ENCODE measurements at places on chromosomes 5 and 9.

DNA sequence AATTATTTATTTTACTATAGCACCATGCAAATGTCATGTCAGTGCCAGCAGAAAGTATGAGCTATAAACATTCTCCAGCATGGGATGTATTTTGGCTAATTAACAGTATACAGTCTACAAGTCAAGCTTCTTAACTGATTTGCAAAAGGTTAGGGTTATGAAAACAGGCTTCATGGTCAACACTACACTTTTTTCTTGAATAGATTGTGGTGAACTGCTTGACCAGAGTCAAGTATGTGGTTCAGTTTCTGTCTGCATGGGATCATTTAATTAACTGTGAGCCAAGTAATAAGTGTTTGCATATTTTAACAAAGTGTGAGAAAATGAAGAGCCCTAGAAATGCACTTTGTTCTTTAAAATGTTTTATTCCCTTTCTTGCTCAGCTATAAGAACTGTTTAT is 14.5 kb upstream of the GNAQ start:
- DNase-seq = no peak

- DNase-seq = no peak
Measured at GRCh38 chr9:83472221-83472665, 66.0 kb downstream of the FRMD3 start.

DNA sequence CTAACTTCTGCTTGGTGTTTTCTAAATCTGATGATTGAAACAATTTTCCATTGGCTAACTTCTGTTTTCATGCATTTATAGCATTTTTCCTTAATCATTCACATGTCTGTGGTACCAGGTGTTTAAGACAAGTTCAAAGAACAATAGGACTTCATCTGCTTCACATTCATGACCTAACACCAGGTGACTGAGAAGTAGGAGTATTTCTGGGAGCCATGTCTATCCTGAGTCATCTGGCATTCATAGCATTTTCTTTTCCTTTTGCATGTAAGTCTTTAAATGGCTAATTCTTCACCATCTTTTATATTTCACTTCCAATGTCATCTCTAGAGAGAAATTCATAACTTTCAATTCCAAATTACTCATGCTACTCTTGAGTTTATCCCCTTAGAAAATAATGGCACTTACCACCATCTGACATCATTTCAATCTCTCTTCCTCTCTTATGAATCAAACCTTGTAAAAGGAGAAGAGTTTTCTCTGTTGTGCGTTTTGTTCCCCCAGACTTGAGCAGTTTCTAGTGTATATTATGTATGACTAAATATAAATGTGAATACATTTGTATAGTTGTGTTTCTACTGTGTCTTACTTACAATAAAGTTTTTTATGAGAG is 1196.1 kb upstream of the CDH9 start:
- no peak for DNase-seq

- DNase-seq = no peak
Measured at GRCh38 chr5:130978475-130978874, 186.6 kb downstream of the HINT1 start.

DNA sequence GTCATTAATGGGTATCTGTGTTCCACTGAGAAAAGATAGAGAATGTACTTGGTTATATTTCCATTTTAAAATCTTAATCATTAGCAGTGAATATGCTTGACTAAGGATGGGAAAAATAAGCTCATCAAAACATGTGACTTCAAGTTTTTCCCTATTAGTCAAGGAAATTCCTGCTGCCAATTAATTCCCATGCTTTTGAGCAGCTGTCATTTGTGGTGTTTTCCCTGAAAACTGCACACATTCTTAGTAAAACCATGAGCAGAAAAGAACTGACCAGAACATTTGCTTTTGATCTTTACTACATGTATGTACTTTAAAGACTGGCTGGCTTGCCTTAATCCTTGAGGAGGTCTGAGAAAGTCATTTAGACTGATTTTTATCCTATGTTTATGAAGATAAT is 75.2 kb downstream of the AOPEP start:
- DNase-seq = no peak

GRCh38 chr9:99753436-99753835 is 68.2 kb upstream of the NR4A3 start:
- DNase-seq = no peak

DNA sequence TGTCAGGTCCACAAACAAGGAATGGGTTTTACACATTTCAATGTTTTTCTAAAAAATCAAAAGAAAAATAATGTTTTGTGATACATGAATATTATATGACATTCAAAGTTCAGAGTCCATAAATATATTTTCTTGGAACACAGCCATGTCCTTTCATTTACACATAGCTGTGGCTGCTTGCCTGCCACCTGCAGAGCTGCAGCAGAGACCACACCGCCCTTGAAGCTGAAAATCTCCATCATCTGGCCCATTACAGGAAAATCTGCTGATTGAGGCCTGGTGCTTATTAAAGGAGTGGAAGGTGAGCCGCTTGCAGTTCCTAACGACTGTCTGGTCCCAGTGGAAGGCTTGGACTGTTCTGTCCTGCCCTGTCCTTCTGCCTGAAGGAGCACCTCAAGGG is 232.6 kb upstream of the ADAMTS16 start:
- DNase-seq = no peak

GRCh38 chr5:78895616-78896015 is 89.5 kb downstream of the ARSB start:
- no peak for DNase-seq

DNA sequence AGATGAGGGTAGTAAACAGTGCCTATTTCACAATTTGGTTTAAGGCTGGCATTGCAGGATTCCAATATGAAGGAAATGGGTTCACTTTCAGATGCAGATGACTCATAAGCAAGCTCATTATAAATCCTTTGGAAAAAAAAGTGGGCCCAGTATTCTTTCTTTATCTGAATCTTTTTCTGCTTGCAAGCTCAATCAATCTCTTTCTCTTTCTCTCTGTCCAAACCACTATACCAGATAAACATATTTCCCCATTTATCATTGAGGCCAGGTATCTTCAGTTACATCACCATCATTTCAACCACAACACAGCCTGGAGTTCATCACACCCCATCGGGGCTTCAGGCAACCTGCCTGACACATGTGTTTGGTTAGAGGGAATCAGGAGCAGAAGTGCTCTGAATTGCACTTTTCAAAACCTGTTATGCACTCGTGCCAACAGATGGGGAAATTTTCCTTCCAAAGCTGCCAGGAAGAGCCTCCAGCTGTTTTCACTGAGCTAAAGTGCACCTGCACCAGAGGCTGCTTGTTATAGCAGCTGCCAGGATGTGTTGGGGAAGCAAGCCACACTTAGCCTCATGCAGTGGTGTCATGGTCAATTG is 30.0 kb upstream of the MAMDC2 start:
- DNase-seq = no peak

GRCh38 chr5:127111112-127111511 is 37.8 kb upstream of the C5orf63 start:
- DNase-seq = no peak

- no peak for DNase-seq
Measured at GRCh38 chr5:72397836-72398235, 77.7 kb downstream of the PTCD2 start.

DNA sequence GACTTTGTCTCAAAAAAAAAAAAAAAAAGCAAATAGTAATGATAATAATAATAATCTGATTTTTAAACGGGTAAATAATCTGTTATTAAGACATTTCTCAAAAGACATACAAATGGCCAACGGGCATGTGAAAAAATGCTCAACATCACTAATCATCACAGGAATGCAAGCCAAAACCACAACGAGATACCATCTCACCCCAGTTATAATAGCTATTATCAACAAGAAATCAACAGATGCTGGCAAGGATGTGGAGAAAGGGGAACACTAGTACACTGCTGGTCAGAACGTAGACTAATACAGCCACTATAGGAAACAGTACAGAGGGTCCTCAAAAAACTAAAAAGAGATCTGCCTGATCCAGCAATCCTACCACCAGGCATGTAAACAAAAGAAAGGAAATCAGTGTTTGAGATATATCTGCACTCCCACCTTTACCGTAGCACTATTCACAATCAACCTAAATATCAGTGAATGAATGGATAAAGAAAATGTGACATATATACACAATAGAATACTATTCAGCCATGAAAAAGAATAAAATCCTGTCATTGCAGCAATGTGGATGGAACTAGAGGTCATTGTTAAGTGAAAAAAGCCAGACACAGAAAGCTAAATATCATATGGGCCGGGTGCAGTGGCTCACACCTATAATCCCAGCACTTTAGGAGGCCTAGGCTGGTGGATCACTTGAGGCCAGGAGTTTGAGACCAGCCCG is 24.9 kb downstream of the VAV2 start:
- no peak for DNase-seq

- DNase-seq = no peak
Measured at GRCh38 chr5:67652201-67652600, 455.6 kb upstream of the CD180 start.

DNA sequence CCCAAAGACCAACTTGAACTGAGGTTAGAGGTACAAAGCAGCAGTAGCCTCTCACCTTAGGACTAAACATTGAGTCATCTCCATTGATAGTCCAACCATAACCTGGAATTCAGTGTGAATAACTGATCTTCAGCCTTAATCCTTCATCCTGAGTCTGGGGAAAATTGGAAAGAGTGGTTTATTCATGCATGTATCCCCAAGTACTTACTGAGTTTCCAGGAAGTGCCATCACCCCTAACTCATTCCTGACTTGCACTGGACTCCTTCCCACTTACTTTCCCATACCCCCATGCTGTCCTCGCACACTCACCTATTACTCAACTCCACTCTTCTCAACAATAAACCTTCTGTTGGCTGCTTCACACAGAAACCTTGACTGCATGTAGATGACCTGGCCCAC is 161.4 kb upstream of the ZNF462 start:
- no peak for DNase-seq

DNA sequence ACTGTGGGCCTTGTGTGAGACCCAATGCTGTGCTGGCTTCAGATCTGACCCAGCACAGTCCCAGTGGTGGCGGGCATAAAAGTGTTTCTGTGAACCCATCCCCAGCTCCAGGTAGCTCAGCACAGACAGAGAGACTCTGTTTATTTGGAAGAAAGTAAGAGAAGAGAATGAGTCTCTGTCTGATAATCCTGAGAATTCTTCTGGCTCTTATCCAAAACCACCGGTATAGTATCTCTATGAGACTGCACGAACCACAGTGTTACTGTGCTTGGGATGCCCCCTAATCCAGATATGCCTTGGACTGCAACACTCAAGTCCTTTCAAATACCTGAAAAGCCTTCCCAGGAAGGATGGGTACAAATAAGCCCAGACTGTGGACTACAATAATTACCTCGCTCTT is 1660.8 kb upstream of the ACO1 start:
- no peak for DNase-seq

- DNase-seq = no peak
Measured at GRCh38 chr9:6459718-6460117, 46.7 kb downstream of the UHRF2 start.

GRCh38 chr5:76251656-76252055 is 151.4 kb upstream of the IQGAP2 start:
- DNase-seq = no peak

DNA sequence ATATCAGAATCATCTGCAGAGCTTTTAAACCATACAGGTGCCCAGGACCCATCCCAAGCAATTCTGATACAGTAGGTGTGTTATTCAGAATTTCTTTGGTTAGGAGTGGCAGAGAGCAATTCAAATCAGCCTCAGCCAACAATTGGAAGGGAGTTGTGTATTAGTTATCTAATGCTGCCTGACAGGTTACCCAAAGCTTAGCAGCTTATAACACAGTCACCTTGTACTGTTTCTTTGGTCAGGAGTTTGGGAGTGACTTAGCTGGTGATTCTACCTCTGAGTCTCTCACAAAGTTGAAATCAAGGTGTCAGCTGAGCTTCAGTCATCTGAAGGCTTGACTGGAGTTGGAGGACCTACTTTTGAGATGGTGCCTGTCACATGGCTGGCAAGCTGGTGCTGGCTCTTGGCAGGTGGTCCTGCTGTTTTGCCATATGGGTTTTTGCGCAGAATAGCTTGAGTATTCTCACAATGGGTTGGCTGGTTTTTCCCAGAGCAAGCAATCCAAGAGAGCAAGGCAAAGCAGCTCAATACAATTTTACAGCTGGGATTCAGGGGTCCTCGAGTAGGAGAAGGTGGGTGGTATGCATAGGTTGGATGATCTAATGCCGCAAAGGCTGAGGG is 18.7 kb upstream of the CARNMT1 start:
- no peak for DNase-seq

DNA sequence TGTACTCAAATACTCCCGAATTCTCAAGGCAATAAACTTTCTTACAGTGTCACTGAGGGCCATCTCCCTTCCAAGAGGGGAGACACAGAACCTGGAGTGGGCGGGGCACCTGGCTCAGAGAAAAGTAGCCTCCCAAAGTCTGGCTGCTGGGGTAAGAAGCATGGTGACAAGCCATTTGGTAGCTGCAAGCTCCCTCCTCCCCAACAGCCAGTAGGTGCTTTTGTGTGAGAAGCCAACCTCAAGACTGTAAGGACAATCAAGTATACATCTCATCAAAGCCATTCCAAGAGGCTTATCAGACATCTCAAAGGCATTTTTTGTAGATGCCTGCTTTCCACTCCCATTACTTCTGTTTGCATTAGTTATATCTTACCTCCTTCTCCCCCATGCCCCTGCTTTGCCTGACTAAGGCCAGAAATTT is 1.4 kb downstream of the DAB2 start:
- no peak for DNase-seq

DNA sequence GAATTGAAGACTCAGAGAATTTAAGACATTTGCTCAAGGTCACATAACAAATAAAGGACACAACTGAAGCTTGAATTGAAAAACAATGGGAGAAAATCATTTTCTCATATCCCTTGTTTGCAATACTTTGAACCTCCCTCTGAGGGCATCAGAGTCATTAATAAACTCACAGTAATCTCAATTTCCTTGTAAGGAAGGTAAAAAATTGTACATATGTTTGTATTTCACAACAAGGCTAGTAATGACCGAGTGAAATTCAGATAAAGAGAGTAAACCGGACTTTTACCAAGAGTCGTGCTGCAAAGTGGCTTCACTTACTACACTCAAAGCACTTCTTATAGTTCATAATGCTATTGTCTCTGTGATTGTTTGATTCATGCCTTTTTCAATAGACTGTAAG is 665.0 kb downstream of the NR2F1-AS1 start:
- DNase-seq = no peak

GRCh38 chr5:31913808-31914207 is 260.3 kb downstream of the GOLPH3 start:
- DNase-seq = no peak

- no peak for DNase-seq
Measured at GRCh38 chr5:38678076-38678475, 121.6 kb upstream of the LIFR start.

DNA sequence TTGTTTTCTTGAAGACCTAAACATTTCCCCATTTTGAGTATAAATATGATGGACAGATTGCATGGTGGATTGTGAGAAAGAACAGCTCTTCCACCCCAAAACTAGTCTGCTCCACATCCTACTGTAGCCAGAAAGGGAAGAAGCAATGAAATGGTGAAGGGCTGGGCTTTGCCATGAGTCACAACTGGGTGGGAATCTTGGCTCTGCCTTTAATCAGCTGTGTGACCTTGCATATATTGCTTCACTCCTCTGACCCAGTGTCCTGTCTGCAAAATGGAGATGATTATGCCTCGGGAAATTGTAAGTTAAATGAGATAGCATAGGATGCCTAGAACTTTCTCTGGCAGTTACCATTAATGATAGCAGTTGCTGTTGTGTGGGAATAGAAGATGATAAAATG is 101.9 kb downstream of the PDE8B start:
- no peak for DNase-seq

GRCh38 chr5:173778152-173778782 is 109.9 kb upstream of the CPEB4 start:
- no peak for DNase-seq

GRCh38 chr9:88738709-88739108 is 203.7 kb downstream of the NXNL2 start:
- no peak for DNase-seq

- no peak for DNase-seq
Measured at GRCh38 chr5:81209869-81210493, 23.1 kb upstream of the CKMT2 start.
